ENCODE measurements at places on chromosomes 6 and 20. TPM values are rescaled to one million over a fixed set of nuclear protein-coding genes. Genes with fewer than 3 reads are reported as not detected.

TMC2 gene
- 1.7 TPM for total RNA-seq

DEF6 gene
- total RNA-seq = 0.47 TPM

GRM4 gene
- total RNA-seq = 0.94 TPM

OR12D2 gene
- not detected for total RNA-seq

FLRT3 gene
- total RNA-seq = 27.5 TPM

RAD21L1 gene
- total RNA-seq = not detected

MRAP2 gene
- 6.2 TPM for total RNA-seq

IL17F gene
- total RNA-seq = not detected

CST9 gene
- not detected for total RNA-seq

LINC00237 gene
- 2.0 TPM for total RNA-seq

SLC22A3 gene
- total RNA-seq = 3.7 TPM

GGT7 gene
- 19.0 TPM for total RNA-seq

STMND1 gene
- not detected for total RNA-seq

RIPPLY2 gene
- 12.9 TPM for total RNA-seq

PPP1R14C gene
- total RNA-seq = 61.3 TPM

MSH5 gene
- 4.2 TPM for total RNA-seq

PKIB gene
- 1.7 TPM for total RNA-seq

ROMO1 gene
- 57.4 TPM for total RNA-seq

MYT1 gene
- total RNA-seq = 5.9 TPM

GMPR gene
- 1.9 TPM for total RNA-seq

KCNB1 gene
- total RNA-seq = 5.8 TPM

CLVS2 gene
- total RNA-seq = 56.1 TPM

PNLDC1 gene
- total RNA-seq = not detected

UBE2V1 gene
- total RNA-seq = 30.1 TPM

DEFB124 gene
- total RNA-seq = not detected

INSM1 gene
- total RNA-seq = 15.9 TPM

SHLD1 gene
- total RNA-seq = 6.2 TPM

MCCD1 gene
- not detected for total RNA-seq

EPHA7 gene
- total RNA-seq = 102 TPM

ACOT8 gene
- total RNA-seq = 21.5 TPM

NOTCH4 gene
- 5.0 TPM for total RNA-seq

NUP43 gene
- 23.9 TPM for total RNA-seq
